Occipital lobe (tissue), 3 donors: ENCODE measurements at places on chromosomes 12 and 14.
A peak's percentile ranks its signal among the peaks of the same experiment; 100 is the strongest.

DNA sequence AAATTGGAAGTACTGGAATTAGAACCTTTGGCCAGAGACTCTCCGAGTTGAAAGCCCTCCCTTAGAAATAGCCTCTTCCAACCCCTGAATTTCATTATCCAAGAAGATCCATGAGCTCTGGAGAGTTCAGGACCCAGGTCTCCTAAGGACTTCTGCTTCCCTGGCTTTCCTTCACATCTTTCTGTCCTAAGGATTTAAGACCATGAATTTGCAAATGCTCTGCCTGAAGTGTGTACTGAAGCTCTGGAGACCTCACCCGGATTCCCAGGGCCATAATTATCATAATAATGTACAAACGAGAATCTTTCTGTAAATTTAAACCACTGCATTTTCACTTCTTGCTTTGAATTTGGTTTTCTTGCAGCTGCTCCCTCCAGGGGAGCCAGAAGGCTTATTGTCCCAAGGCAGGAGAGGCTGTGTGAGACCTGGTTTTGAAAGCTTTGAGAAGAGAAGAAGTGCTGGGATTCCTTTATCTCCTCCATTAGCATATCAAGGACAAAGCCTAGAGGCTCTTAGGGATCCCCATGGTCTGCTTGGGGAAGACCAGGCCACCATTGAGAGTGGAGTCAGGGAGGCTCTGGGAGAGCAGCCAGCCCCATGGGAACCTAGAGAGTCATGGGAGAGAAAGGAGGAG, 41.1 kb downstream of the GLRX5 start:
- no peak for DNase-seq

GRCh38 chr12:89796798-89797382, 88.3 kb upstream of the ATP2B1 start:
- DNase-seq, result no peak

DNA sequence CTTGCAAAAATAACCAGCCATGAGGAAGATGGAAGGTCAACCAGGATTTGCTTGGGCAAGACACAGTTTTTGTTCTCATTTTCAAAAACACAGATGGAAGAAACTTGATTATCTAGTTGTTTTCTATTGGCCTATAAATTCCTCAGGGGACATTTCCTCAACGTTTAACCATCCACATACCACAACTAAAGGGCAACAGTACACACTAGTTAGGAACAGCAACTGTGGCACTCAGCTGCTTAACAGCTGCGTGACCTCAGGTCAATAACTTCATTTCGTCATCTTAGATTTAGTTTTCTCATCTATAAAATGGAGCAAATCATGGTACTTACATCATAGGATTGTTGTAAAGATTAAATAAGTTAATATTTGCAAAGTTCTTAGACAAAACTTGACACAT, 18.7 kb downstream of the SSTR1 start:
- DNase-seq, result no peak

DNA sequence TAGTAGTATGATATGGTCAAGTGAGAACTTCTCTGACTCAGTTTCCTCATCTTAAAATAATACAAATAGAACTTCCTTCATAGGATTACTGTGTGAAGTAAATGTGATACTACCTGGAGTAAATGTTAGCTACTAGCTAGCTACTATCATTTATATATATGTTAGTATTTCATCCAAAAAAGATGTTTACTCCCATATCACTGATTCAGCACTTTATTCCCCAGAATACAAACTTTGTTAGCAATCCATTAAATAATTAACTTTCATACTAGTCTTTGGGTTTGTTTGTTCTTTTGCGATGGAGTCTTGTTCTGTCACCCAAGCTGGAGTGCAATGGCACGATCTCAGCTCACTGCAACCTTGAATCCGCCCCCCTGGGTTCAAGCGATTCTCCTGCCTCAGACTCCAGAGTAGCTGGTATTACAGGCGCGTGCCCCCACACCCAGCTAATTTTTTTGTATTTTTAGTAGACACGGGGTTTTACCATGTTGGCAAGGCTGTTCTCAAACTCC, 8.4 kb downstream of the SBNO1 start:
- DNase-seq, result no peak

DNA sequence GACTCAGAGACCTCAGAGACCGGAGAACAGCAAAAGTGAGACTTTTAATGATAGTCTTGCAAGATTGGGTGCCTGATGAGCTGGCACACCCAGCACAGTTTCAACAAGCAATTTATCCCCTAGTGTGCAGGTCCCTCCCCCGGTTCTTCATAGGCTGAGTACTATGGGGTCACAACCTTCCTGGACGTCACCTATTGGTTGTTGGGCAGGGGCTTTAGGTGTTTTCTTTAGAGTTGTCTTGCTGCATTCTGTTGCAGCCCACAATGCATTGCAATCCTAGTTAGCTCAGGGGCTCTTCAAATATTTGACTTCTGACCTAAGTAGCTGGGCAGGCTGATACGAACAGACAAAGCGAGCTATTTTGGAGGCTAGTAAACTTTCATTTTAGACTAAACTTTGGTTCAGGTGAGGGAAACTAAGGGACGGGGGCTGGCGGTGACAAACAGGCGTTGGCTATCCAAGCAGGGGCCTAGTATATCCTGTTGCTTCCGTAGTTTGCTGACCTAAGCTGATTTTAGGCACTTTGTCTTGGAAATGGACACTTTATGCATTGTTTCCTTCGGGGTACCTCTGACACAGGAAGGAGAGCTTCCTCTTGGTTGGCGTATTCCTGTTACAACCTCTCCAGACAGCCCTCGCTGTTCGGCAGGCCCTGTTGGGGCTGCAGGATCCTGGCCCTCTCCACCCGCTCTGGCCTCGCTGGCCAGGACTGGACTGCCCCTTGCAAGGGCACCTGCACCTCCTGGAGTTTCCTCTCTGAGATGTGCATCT, 14.1 kb downstream of the SIVA1 start:
- no peak for DNase-seq

GRCh38 chr12:119419381-119419780, 84.9 kb downstream of the CCDC60 start:
- no peak for DNase-seq

DNA sequence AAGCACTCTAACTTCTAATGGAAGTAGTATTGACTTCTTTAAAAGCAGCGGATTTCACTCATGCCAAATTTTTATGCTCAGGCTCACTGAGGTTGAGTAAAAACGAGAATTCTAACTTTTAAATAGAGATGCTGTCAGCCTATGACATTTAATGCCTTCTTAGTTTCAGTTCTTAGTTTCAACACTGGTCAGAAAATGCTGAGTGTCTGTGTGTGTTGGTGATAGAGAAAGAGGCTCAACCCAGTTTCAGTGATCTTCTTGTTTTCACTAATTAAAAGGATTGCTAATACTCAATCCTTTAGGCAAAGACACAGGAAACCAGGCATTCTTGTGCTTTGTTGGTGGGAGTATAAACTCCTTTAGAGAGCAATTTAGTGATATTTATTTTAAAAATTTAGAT, 31.0 kb downstream of the PEBP1 start:
- DNase-seq, result no peak

DNA sequence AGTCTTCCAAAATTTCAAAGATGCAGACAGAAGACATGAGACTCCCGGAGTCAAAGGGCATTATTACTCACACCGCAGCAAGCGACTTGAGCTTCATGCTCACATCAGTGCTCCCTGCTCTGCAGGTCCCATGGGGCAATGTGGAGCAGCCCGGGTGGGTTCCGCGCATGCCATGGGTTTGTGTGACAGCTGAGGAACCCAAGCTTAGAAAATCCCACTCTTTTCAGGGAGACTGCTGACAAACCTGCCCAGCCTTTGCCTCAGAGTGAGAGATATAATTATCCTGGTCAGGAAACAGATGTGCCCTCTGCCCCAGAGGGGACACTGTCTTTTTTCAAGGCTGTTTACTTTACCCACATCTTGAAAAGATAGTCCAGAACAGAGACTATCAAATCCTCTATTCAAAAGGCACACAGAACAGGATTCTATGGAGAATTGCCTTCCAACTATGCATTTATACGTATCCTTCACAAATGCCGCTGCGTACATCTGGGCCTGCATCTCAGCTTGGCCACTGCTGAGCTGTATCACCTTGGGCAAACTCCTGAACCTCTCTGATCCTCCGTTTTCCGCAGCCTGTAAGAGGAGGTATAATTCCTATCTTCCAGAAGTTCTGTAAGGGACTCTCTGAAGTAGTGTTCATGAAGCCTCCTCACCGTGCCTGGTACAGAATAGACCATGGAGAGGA, 16.0 kb downstream of the C14orf132 start:
- no peak for DNase-seq

DNA sequence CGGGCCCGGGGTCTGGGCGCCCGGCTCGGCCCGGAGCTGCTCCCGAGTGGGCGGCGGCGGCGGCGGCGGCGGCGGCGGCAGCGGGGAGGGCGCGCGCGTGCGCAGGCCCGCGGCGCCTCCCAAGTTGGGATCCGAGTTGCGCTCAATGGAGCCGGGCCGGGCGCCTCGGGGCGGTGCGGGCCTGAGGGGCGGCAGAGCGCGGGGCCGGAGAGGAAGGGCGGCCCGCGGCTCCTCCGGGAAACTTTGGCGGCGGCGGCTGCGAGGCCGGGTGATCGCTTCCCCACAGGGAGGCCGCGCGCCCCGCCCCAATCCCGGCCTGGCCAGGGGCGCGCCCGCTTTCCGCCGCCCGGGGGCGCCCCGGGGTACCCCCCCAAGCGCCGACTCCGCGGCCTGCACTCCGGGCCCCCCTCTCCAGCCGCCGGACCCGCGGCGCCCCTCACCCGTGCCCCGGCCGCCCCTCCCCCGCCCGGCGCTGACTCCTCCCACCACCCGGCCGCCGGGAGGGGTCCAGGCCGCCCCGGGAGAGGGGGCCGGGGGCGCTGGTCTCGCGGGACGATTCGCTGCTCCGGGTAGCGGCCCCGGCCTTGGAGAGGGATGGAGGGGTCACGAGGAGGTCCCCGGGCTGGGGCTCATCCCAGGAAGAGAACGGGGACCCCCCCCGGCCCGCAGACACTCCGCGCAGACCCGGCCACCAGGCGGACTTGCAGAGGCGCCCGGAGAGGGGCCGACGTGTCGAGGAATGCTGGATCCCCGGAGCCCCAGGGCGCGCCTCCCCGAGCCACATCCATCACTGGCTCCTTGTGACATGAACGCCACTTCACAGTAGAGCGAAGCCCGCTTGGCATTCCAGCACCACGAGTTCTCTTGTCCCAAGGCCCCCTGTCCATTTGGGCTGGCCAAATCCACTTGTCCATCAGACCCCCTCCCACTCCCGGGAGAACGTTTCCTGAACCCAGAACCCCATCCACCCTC, at the start of gene RILPL1:
Gene RILPL1 (minus strand): TSS at position 48 of the 972 bp plus-strand sequence. CDS start 237 bp downstream, outside the sequence.
- DNase-seq, result peak; percentile 56

DNA sequence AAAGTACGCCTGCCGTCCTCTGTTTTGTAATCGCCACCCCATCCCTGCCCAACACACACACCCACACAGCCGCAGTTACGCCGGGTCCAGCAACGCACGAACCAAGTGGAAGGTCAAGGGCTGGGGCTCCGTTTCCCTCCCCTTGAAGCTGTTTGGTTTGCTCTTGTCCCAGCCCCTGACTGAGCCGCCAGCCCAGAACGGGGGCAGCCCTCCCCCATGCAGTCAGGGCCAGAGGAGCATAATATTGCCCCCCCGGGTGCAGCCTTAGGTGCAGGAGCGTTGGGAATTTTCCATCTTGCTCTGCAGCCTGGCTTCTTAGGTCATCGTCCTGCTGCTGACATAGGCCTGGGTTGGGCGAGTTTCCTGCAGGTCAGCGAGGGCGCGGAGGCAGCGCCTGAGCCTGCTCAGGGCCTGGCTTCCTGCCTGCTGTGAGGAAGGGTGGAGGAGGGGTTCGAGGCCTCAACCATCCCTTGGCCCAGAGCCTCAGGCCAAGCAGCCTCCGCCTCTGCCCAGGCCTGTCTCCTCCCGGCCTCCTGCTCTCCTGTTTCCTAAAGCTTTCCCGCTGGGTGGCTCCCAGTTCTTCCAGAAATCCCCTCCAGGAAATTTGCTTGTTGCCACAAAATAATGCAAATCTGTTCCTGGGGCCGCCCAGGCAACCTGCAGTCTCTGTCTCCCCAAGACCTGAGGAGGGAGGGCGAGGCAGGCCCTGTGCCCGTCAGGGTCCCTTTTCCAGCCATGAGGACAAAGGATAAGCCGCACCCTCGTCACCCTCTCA, 44.5 kb downstream of the PSMA6 start:
- DNase-seq, result no peak

DNA sequence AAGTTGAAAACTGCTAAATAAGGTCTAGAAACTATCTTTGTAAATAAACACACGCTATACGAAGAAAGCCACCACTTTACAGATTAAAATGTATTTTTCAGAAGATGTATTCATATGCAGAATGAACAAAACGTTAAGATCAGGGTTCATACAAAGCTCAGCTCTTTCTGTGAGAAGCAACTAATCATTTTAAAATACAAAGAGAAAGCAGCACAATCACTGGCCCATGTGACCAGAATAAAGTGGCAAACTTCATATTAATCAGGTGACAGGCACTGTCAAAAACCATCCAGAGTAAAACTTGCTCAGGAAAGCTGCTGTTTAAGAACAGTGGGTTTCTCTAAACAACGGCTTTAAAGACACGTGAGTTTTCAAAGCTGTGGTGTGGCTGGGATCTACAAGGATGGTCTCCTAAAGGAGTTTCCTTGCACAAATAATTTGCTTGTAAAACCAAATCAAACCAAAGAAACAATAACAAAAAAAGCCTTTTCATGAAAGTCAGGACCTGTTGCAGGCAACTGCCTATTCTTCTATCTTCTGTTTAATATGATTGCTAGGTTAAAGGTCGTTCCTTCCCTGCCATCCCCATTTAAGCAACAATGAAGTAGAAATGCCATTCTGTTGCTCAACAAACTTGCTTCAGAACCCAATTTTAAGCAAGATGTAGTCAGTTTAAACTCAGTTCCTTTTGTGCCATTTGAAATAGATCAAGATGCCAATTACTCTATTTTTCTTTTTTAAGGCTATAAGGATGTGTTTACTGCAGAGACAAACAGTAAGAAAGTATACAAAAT, 22.3 kb downstream of the SEL1L start:
- DNase-seq, result no peak

DNA sequence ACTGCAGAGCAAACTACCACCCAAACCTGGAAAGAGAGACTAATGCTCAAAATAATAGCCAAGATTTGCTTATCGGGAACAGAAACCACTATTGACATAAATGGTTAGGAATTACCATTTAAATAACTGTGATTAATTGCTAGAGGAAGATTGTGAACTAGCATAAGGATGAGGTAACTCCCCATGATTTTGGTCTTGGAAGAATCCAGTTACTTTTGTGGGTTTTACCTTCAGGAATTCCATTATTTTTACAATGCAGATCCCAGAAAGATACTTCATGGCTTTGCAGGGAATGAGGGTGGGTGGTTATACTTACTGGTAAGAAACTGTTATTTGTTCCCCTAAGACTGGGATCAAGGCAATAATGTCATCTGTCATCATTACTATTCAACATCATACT, 652.9 kb upstream of the FLRT2 start:
- DNase-seq, result no peak
